DMS79 treated with DMSO at 0.1 percent for 48 hours (cell line): ENCODE measurements at places on chromosomes 16 and 17.

GRCh38 chr16:85134076-85134788, 22.0 kb upstream of the CIBAR2 start:
- DNase-seq, result no peak

GRCh38 chr16:88383401-88384221, 852 bp downstream of the ZNF469 start:
- DNase-seq, result no peak

- DNase-seq, result no peak
These were observed 18.2 kb downstream of the METTL9 start for GRCh38 chr16:21617607-21618006.

DNA sequence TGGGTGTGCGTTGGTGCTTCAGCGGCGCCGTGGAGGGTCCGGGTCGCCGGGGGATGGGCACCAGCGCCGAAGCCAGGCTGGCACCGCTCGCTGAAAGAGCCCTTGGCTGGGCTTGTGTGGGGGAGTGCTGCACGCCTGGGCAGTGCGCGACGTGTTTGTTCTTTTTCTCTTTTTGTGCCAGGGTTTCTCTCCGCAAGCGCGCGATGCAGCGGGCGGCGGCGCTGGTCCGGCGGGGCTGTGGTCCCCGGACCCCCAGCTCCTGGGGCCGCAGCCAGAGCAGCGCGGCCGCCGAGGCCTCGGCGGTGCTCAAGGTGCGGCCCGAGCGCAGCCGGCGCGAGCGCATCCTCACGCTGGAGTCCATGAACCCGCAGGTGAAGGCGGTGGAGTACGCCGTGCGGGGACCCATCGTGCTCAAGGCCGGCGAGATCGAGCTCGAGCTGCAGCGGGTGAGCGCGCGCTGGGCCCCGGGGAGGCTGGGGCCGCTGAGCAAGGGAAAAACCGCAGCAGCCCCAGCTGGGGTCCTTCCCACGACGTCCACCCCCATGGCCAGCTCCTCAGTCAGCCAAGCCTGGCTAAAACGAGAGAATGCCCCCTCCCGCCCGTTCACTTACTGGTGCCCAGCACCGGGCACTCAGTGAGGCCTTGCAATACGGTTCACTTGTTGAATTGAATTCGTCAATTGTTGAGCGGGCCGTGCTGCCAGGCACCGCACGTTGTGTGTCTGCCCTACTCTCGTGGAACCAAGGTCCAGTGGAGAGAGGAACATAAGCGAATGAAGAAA, 541 bp downstream of the GPT2 start:
- DNase-seq, result no peak

- DNase-seq, result no peak
These were observed 93.9 kb downstream of the CLEC16A start for GRCh38 chr16:11038305-11038704.

GRCh38 chr16:78704416-78704815, 605.0 kb downstream of the WWOX start:
- DNase-seq, result no peak

DNA sequence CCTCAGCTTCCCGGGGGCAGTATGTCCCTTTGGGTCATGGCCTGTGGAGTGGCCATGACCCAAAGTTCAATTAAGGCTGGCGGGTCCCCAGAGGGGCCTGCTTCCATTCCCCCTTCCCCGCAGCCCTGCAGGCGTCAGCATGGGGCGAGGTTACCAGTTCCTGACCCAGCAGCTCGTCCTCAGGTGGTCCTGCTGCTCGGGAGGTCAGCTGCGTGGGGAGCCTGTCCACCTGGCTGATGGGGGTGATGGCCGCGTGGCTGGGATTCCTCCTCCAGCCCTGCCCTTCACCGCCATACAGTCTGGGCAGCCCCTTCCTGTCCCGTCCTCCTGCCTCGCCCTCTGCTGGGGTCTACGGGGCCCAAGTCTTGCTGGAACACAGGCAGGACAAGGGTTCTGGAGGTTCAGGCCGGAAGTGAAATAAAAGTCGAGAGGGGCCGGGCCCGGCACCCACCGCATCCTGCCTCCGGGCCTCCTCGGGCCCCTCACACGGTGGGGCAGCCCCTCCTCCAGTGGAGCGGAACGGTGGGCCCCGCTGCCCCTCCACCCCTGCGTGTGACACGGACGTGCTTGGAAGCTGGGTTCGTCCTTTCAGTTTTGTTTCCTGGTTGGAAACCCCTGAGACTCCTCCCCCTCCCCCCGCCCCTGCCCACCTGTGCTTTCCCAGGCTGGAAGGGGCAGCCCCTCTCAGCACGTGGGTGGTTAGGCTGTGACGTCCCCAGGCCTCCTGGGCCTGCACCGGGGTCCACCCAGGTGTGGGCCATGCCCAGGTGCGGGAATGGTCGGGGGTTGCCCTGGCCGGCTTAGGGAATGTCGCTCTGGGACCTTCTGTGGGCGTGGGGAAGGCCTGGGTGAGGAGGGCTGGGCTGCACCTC, 6.8 kb downstream of the UBALD2 start:
- DNase-seq, result no peak

DNA sequence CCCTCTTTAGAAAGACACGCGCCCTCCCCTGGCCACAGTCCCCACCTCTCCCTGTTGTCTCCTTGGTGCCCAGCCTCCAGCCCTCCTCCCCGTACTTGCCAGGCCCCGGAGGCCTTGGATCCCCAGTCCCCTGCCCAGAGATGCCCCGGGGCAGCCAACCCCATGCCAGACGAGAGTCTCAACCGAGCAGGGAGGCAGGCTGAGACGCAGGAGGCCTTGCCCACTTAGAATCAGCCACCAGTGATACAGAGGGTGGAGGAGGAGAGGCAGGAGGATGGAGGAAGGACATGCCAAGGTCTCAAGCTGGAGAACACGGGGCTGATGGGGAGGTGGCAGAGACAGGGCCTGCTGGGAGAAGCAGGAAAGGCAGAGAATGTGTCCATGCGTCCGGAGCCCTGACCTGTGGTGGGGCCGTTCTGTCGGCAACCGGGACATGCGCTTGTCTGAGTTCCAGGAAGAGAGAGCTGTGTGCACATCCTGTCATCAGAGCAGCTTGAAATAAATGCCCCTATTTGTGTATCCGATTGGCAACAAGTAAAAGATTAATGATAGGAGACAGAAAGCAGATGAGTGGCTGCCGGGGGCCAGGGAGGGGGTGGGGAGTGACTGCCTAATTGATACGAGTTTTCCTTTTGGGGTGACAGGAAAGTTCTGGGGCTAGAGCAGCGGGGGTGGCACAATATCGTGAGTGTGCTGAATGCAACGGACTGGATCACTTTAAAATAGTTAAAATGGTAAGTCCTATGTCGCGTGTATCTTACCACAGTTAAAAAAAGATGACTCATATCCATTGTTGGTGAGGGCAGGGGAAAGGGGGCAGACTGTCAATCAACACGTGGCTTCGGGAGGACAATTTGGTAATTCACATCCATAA, 44.7 kb upstream of the MEAK7 start:
- no peak for DNase-seq

DNA sequence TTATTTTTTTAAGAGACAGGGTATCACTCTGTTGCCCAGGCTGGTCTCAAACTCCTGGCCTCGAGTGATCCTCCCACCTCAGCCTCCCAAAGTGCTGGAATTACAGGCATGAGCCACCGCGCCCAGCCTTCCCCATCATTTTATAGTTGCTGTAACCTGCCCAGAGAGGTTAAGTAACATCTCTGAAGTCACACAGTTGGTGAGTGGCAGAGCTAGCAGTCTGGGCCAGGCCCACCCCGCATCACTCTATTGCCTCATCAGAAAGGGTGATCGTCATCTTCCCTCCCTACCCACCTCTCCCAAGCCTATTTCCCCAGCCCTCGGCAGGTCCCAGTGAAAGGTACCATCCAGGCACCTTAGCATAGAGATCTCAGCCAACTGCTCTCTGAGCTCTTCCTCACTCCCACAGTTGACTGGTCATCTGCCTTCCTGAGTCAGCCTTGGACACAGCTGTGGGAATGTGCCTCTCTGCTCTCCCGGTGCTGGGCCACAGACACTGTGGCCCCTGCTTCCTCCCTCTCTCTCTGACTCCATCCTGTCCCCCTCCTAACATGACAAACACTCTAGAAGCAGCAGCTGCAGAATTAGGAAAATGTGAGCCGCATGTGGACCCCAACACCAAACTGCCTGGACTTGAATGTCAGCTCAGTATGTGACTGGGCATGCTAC, 57.1 kb downstream of the SCNN1B start:
- DNase-seq, result no peak

- DNase-seq, result peak; percentile 24
These were observed 63.2 kb downstream of the CLEC19A start for GRCh38 chr16:19348578-19349315.

GRCh38 chr16:85105475-85105874, 6.8 kb downstream of the CIBAR2 start:
- no peak for DNase-seq

- DNase-seq, result no peak
These were observed 2.9 kb downstream of the CMC2 start for GRCh38 chr16:81003610-81004460.

- DNase-seq, result no peak
These were observed 8.9 kb downstream of the LDAF1 start for GRCh38 chr16:21167360-21167759.

GRCh38 chr16:11098601-11099390, 154.4 kb downstream of the CLEC16A start:
- DNase-seq, result no peak

DNA sequence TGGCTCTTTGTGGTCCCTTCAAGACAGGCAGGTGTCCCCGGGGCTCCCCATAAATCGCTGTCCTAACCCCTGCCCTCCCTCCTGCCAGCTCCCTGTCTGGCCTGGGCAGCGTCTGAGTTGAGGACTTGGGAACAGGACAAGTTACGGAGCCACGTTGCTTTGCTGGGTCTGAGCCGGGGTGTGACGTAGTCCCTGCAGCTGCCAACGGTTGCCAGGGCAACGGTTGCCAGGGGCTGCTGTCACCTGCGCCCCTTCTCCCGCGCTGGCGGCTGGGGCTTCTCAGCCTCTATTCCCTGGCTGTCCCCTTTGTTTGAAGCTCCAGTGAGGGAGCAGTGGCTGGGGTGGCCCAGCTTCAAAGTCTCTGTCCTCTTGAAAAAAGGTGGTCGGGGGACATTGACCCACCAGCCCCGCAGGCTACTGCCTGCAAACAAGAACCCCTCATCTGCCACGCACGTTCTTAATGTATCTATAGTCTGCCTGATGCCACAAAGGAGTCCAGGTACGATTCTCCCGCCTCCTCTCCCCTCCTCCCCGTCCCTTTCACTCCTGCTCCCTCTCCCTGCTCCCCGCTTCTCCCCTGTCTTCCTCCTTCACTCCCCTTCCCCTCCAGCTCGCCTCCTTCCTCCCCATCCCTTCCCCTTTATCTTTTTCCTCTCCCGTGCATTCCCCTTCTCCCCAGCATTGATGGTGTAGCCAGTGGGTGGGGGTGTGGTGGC, 10.9 kb downstream of the ADGRG1 start:
- peak; percentile 55 for DNase-seq

GRCh38 chr17:61464130-61464842, 12.1 kb downstream of the TBX4 start:
- no peak for DNase-seq

DNA sequence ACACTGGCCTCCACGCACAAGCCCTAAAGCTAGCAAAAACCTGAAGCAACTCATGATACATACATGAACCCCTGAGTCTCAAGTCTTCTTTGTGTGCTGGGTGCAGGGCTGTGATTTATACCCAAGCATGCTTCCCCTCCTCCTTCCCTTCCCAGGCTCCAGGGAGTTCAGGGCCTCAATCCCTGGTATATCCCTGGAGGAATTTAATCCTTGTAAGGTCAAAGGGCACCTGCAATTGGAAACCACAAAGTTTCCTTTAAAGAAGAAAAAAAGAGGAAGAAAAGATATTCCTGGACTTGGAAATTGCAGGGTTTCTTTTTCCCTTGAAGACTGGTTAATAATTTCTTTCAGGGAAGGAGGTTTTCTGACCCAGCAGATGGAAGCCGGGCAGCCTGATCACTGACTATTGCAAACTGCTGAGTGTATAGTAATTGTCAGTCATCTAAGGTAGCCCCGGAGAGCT, 182.3 kb downstream of the AATF start:
- DNase-seq, result no peak

- DNase-seq, result peak; percentile 23
These were observed 37.6 kb downstream of the CTU2 start for GRCh38 chr16:88743693-88744576.

GRCh38 chr17:38893607-38894006, 23.7 kb downstream of the LASP1 start:
- no peak for DNase-seq

DNA sequence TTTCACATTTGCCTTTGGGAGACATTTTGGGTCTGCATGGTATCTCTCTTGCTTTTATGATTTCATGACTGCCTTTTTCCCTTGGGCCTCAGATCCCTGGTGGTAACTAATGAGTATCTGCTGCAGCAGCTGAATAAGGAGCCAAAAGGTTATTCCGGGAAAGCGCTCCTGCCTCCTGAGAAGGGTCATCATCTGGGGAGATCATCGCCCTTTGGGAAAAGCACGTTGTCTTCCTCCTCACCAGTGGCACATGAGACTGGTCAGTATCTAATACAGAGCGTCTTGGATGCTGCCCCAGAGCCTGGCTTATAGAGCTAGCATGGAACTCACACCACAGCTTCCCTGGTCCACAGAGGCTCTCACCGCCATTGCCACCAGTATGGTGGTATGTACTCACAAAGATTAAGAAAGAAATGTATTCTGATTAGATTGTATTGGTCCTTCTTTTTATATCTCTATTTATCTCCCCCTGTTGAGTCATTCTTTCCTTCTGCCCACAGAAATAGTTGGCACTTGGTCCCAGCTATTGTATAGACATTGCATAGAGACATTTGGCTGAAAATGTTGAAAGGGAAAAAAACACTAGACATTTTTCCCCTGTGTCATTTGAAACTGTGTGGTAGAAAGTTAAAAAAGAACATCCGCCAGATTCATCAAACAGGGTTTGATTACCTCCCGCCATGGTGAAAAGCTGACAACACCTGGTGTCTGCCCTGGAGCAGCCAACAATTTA, 8.4 kb downstream of the TPPP3 start:
- no peak for DNase-seq

- peak; percentile 2 for DNase-seq
These were observed 5.0 kb upstream of the SDR42E1 start for GRCh38 chr16:82016263-82016662.

GRCh38 chr16:86562356-86562755, 4.3 kb upstream of the FOXC2 start:
- DNase-seq, result no peak

DNA sequence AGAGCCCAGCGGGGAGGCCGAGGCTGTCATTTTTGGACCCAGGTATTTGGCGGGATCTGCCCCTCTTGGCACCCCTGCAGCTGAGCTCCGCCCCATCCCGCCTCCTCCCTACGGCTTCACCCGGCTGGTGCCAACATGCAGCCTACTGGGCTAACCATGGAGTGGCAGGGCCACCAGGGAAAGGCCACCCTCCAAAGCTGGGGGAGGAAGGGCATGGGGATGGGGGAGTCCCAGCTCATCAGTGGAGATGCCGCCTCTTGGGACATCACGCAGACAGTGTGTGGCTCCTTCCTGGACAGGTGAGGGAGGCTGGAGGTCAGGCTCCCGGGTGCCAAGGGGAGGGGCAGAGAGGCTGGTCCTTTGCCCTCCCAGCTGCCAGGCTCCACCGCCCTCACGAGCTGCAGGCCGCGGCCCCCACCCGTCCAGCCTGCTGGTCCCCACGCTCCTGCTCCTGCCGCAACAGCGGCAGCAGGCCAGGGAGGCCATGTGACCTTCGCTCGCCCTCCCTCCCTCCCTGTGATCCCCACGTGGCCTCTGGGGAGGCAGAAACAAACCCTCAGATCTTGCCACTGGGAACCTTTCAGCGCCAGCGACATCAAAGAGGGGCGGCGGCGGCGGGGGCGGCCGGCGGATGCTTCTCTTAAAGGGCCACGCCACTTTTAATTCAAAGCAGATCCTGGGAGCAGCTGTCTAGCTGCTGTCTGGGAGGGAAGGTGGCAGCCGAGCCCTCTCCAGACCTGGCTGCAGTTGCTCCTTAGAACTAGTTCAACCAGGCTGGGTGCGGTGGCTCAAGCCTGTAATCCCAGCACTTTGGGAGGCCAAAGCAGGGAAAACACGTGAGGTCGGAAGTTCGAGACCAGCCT, 6.8 kb upstream of the NOTUM start:
- DNase-seq, result peak; percentile 25

GRCh38 chr17:32671896-32672295, 185.1 kb downstream of the CDK5R1 start:
- DNase-seq, result no peak
